ENCODE measurements at places on chromosomes 13 and 19. TPM values are rescaled to one million over a fixed set of nuclear protein-coding genes. Genes with fewer than 3 reads are reported as not detected.

DNA sequence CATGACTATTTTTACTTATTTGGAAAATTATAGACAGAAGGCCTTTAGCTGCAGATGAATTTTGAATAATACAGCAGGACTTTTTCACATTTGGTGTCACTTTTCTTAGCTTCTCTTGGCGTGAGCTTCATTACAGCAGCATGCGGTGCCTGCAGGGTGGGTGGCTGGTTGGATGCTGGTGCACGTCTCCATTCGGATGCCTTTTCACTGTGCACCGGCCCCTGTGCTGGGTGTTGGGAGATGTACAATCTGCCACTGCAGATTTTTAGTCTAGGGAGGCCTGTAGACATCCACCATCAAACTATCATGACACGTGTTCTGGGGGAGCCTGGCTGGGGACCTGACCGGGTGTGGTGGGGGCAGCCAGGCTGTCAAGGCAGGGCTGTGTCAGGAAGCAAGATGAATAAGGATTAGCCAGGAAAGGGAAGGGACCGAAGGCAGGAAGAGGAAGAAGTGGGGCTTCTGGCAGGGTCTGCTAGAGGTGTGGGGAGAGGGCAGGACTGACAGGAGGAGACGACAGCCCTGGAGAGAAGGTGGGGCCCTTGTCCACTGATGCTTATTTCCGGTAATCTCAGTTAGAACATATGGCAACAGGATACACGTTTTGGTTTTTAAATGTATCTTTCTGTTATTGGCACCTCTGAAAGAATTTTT is 88.8 kb downstream of the ARHGEF7 start:
- DNase-seq: no peak

GRCh38 chr13:92197669-92198068 is 799.2 kb downstream of the GPC5 start:
- no peak for DNase-seq

- DNase-seq: no peak
Observed at GRCh38 chr13:45575146-45575829, 40.3 kb downstream of the ERICH6B start.

GRCh38 chr19:1773184-1773583 is 19.9 kb downstream of the ONECUT3 start:
- no peak for DNase-seq

DNA sequence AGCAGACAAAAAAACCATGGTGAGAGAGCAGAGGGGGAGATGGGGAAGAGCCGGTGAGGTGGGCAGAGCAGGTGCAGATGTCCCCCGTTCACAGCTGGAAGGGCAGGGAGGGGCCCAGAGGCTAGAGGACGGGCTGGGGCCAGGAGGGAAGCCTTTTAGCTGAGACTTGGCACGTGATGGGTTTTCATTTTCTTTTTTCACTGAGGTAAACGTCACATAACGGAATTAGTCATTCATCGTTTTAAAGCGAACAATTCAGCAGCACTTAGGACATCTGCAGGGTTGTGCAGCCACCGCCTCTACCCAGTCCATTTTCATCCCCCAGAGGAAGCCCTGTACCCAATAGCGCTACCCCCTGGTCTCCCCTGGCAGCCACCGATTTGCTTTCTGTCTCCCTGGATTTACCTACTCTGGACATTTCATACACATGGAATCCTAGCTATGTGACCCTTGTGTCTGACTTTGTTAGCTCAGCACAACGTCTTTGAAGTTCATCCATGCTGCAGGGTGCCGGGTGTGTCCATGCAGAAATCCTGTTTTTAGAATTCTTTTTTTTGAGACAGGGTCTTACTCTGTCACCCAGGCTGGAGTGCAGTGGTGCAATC is 16.0 kb upstream of the EMC10 start:
- peak; percentile 45 for DNase-seq

The PRR22 gene
- 4.4 TPM for total RNA-seq

The PTGER1 gene
- 0.43 TPM for total RNA-seq

Measured in activated CD8-positive, alpha-beta T cell treated with anti-CD3 and anti-CD28 coated beads for 36 hours (primary cell).